ENCODE measurements at places on chromosomes 2 and 18. TPM values are rescaled to one million over a fixed set of nuclear protein-coding genes. Genes with fewer than 3 reads are reported as not detected.

Gene CNDP1
- polyA plus RNA-seq, result not detected

Gene TNFRSF11A
- 0.03 TPM for polyA plus RNA-seq

- no peak for DNase-seq
Measured at GRCh38 chr2:228652366-228652765, 470.9 kb upstream of the SPHKAP start.

Gene UPP2
- not detected for polyA plus RNA-seq

- DNase-seq, result no peak
Measured at GRCh38 chr2:74345272-74345943, 2.2 kb upstream of the SLC4A5 start.

GRCh38 chr2:102197389-102198137 is 10.7 kb downstream of the IL1RL2 start:
- no peak for DNase-seq

GRCh38 chr2:190506666-190507065 is 27.9 kb downstream of the NEMP2 start:
- no peak for DNase-seq

Gene SPR
- polyA plus RNA-seq, result 28.5 TPM

DNA sequence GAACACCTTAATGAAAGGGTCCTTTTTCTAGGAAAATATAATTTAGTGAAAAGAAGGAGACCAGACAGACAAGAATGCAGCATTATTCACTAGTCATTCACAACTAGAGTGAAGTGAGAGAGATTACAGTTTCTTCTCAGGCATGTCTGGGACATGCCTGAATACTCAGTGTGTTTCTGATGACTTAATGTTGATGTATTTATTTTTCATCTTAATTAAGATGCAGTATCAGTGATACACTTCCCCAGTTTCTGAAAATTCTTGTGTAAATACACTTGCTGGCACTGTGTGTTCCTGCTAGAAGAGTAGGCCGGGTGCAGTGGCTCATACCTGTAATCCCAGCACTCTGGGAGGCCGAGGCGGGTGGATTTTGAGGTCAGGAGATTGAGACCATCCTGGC is 143.6 kb downstream of the MYO3B start:
- DNase-seq, result no peak

Gene ARL5A
- polyA plus RNA-seq, result 74.8 TPM

GRCh38 chr2:216710551-216711301 is 15.4 kb upstream of the IGFBP5 start:
- no peak for DNase-seq

Gene HOXD3
- polyA plus RNA-seq, result not detected

Gene IL36G
- not detected for polyA plus RNA-seq

Gene MC5R
- not detected for polyA plus RNA-seq

Gene TRABD2A
- polyA plus RNA-seq, result 0.09 TPM

Gene CRYGC
- not detected for polyA plus RNA-seq

DNA sequence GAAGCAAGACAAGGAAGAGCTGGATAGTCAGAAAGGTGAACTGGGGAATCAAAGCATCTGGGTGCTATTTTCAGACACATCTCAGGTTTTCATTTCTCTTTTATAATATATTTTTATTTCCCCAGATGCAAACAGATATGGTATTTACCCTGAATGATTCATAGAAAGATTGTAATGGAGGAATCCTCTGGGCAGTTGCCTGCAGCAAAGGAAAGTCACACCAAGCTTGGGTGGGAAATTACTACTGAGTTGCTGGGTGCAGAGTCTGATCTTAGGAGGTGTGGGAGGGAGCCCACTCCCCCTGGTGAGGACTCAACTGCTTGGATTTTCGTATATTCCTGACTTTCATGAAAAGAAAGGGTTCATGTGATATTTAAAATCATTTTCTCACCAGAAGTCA is 2.1 kb downstream of the EFR3B start:
- DNase-seq, result no peak

GRCh38 chr2:61045226-61045625 is 20.4 kb upstream of the SANBR start:
- no peak for DNase-seq

Gene C2orf15
- polyA plus RNA-seq, result not detected

DNA sequence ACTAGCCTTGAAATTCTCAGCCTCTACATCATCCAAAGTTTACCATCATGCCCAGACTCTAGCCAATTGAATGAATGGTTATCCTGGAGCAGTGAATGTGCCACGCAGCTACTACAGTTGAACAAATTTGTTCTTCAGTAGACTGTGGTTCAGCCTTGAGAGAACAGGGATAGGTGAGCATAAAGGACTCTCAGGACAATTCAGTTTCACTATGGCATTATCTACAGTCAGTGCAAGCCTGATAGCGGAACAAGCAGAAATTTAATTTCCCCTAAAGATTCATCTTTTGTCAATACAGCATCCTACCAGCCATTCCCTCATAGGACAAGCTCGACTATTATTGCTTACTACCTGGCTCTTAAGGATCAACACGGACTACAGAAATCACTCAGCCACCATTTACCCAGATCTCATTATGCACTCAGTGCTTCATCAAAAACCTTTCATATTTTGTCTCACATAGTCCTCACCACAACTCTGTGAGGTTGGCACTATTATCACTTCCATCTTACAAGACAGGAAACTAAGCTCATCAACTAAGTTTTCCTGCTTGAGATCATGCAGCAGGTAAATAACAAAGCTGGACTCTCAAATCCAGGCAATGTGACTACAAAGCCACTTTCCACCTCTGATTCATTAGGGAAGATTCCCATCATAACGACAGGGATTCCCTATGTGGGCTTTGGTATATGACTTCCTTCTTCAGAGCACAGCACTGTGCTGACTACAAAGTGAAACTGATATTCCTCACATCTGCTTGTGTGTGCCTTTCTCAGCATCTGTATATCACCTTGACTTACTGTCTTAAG is 181.5 kb upstream of the ACVR2A start:
- no peak for DNase-seq

DNA sequence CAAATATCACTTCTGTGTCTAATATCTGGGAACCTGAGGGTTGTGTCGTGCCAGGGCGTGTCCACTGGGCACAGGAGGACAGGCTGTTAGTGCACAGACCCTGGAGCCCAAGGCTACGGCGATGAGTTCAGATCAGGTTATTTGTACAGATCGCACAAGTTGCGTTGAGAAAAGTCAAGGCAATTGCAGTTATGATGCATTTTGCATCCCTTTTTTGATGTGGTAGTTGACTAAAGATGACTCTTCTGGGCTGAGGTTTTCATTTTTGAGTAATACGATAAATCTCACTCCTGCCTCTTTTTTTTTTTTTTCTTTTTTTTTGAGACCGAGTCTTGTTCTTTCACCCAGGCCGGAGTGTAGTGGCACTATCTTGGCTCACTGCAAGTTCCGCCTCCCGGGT is 7.2 kb downstream of the RBFA start:
- no peak for DNase-seq

DNA sequence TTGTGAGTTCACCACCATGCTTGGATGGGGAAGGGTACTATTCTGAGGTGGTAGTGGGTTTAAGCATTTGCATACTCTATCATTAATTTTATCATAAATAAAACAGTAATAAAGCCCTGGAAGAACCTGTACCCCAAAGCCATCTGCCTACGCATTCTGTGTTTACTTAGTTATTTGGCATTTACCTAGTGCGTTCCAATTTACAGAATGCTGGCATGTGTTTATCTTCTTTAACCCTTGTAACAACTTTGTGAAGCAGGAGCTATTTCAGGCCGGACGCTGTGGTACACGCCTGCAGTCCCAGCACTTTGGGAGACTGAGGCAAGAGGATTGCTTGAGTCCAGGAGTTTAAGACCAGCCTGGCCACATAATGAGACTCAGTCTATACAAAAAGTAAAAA is 17.8 kb upstream of the ODC1 start:
- DNase-seq, result no peak

DNA sequence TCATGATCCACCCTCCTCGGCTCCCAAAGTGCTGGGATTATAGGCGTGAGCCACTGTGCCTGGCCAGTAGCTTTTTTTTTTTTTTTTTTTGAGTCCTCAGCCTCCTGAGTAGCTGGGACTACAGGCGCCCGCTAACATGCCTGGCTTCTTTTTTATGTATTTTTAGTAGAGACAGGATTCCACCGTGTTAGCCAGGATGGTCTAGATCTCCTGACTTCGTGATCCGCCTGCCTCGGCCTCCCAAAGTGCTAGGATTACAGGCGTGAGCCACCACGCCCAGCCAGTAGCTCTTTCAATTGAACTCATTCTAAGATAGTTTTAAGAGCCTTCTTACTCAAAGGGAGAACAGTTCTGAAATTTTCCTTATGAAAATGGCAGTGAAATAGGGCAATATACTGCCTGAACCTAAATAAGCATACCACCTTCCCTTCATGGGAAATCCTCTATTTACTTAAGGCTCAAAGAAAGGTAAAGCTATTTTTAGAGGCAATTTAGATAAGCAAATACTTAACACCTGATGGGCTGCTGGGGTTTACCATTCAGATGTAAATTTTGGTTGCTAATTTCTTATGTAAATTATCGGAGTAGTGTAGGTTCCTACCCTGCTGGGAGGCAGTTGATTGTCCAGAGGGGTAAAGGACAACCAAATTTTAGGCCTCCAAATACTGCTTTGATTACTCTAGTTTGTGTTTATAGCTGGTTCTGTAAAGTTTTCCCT is 144.7 kb downstream of the GREB1L start:
- no peak for DNase-seq

DNA sequence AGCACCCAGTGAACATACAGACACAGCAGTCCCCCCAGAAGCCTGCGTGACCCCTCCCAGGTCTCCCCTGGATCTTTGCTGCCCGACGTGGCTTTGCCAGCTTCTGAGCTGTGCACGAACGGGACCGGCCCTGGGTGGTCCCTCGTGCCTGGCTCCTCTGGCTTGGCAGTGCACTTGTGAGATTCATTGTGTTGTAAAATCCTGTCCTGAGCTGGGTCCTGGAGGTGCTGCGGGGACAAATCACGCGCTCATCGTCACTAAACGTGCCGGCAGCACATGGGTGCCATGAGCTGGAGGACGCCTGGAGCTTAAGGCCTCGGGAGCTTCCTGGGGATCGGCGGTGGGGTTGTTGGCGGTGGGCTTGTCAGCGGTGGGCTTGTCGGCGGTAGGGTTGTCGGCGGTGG is 104.9 kb downstream of the FAM210A start:
- no peak for DNase-seq

Gene ASXL3
- polyA plus RNA-seq, result not detected

DNA sequence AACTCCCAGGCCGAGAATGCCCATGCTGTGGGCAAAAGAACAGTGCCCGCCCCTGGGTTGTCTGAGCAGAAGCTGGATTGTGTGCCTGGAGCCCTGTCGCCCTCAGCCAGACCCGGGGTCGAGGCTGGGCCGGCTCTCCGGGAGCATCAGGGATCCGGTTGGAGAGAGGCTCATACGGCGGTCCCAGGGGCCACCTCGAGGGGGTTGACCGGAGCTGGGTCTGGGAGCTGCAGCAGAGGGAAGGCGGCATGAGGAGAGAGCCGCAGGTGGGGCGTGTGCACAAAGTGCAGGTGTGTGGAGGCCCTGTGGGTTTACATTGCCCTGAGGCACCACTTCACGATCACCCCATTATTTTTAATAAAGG is 39.5 kb downstream of the MBP start:
- DNase-seq, result no peak

Gene GKN2
- not detected for polyA plus RNA-seq

DNA sequence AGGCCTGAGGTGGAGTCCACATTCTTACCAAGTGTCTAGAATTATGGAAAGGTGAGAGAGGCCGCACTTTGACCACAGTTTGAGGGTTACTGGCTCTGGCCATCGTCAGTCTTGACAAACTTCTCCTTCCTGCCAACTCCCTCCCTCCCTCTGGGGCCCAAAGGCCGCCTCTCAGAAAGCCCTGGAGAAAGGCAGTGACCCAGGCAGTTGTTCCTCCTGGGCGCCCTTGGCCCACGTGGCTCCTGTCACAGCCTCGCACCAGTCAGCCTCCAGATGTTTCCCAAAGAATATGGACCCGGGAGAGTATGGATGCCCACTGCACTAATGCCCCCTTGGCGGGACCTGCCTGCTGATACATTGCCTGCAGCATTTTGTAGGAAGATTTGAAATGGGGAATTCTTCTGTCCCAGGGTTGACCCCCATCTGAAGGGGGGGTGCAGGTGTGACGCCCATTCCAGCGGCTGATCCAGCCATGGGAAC is 61.7 kb downstream of the ASB1 start:
- no peak for DNase-seq

DNA sequence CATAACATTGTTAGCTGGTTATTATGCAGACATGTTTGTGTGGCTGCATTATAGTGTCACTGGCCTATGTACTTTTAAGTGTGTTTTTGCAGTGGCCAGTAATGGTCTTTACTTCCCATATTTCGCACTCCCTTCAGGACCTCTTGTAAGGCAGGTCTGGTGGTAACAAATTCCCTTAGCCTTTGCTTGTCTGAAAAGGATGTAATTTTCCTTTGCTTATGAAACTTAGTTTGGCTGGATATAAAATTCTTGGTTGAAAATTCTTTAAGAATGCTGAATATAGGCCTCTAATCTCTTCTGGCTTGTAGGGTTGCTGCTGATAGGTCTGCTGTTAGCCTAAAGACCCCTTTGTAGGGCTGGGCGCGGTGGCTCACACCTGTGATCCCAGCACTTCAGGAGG is 34.7 kb downstream of the ZC3H8 start:
- DNase-seq, result no peak

GRCh38 chr18:23127090-23127489 is 8.2 kb upstream of the CABLES1 start:
- no peak for DNase-seq

DNA sequence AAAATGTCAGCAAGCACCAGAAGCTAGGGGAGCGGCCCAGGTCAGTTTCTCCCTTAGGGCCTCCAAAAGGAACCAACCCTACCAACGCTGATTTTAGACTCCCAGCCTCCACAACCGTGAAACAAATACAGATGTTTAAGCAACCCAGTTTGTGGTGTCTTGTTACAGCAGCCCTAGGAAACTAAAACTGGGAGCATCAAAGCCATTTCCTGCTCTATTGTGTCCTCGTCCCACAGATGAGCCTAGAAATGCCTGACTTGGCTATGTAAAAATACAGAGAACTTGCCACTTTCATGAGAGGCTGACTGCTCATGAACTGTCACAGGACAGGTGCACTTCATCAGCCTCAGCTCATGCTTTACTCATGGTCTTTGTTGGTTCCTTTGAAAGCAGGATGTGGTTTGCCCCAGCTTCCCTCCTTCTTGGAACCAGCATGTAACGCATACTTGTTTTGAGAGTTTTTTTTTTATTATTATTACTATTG is 97.6 kb upstream of the SLC39A10 start:
- DNase-seq, result no peak

DNA sequence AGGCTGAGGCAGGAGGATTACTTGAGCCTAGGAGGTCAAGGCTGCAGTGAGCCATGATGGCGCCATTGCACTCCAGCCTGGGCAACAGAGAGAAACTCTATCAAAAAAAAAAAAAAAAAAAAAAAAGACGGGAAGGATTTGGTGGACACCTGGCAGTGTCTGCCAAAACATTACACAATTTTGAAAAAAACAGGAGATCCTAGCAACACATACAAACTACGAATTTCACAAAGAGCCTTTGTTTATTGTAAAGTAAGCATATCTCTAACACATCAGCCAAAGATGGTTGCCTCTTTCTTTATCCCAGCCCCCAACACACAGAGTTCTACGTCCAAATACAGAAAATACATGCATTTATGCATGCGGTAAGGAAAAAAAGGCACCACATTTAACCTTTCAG is 7.6 kb downstream of the GPR45 start:
- DNase-seq, result no peak

Data from K562 (cell line).